ENCODE measurements at places on chromosomes 1 and 21.

- no peak for DNase-seq
Observed at GRCh38 chr1:235826102-235826854, 40.4 kb downstream of the LYST start.

DNA sequence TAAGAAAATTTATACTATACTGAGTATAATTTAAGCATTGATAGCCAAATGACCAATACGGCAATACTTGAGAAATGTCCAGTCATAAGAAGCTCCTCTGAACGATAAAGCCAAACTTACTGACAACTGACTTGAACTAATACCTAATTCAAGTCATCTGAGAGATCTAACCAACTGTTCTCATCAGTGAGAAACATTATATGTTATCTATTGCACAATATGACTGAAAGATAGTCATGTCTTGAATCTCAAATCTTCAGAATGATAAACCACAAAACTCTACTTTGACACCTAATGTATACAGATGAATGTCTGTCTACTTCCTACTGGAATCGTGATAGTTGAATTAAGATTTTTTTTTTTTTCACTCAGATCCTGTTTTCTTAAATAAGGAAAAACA is 39.0 kb downstream of the APP start:
- DNase-seq, result no peak

DNA sequence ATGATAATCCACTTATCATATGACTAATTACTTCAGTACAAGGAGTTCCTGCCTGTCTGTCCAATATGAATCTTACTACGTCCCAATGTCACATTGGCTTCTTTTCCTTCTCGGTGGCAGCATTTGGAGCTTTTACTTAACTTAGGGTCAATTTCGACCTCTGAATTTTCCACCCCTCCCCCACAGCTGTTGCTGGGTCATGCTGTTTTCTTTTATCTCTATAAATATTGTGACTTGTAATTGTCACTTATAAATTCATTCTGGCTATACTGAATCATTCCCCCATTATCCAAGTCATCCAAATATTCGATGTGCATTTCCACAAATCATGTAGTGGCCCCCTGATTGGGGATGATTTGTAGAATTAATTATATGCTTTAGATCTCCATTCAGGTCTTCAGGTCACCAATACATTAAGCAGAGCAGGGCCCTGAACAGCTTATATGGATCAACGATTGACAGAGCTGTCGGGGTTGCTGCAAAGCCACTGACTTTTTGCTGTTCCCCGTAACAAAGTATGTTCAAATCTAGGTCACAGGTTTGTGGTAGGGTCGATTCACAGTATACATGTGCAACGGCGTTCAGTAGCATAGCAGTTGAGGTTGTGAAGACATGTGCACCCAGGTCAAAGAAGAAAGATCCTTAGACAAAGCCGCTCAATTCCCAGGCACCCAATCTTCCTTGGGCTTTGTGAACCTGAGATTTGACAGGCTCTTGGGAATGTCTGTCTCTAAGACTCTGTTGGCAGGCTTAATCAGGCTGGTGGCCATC is 18.3 kb upstream of the RNU1-4 start:
- DNase-seq, result no peak

DNA sequence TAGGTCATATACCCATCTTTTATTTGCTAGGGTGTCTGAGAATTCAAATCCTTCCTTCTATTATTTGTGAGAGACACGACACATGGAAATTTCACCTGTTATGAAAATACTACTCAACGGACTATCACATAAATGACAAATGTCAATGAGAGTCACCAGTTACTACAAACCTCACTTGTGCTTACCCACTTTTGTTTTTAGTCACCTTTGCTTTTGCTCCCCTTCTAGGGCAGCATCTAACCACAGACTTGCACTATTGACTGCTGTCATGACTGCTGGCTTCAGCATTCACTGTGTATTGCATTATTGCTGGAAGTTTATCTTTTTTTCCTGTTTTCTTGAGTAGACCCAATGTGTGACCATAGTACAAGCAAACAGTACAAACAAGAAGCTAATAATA is 1048.0 kb downstream of the PLA2G4A start:
- DNase-seq, result no peak

GRCh38 chr1:24278726-24279125 is 40.4 kb upstream of the GRHL3 start:
- DNase-seq, result no peak

- DNase-seq, result no peak
Observed at GRCh38 chr1:31995263-31995662, 18.4 kb upstream of the KHDRBS1 start.
